ENCODE measurements at places on chromosomes 1 and 21.

DNA sequence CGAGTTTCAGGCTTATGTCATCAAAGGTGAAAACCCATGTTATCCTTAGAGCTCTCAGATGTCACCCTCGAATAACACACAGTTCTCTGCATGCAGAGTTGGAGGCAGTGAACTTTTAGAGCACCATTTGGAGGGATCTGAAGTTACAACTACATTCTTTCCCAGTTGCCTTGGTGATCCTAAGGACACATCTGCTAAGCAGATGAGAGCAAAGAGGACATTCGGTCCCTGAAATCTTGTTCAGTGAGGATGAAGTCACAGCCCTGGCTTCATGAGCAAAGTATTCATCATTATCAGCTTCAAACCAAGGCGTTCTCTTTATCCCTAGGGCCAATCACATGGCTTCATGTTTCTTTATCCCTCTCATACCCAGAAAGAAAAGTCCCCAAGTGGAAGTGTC is 23.1 kb upstream of the MCOLN2 start:
- no peak overlapping the region for H3K4me3 ChIP-seq
- no peaks in the 10 kb centered on the region for H3K4me1 ChIP-seq
- no peaks in the 10 kb centered on the region for H3K27me3 ChIP-seq
- no peak for DNase-seq
- no peak overlapping the region for H3K27ac ChIP-seq

GRCh38 chr1:67515324-67516080 is 85.3 kb upstream of the SERBP1 start:
- no peaks in the 10 kb centered on the region for H3K27me3 ChIP-seq
- H3K4me1 ChIP-seq: no peaks in the 10 kb centered on the region
- DNase-seq: no peak
- no peak overlapping the region for H3K27ac ChIP-seq
- H3K36me3 ChIP-seq: no peaks in the 10 kb centered on the region

GRCh38 chr1:212256369-212256768 is 28.8 kb upstream of the PPP2R5A start:
- H3K27ac ChIP-seq: no peak overlapping the region
- H3K27me3 ChIP-seq: no peaks in the 10 kb centered on the region
- no peak overlapping the region for H3K4me3 ChIP-seq
- no peaks in the 10 kb centered on the region for H3K36me3 ChIP-seq

GRCh38 chr1:48718116-48718630 is 58.5 kb downstream of the BEND5 start:
- no peaks in the 10 kb centered on the region for H3K4me1 ChIP-seq
- no peak for DNase-seq
- H3K27me3 ChIP-seq: no peaks in the 10 kb centered on the region
- no peak overlapping the region for H3K4me3 ChIP-seq
- H3K36me3 ChIP-seq: no peaks in the 10 kb centered on the region

DNA sequence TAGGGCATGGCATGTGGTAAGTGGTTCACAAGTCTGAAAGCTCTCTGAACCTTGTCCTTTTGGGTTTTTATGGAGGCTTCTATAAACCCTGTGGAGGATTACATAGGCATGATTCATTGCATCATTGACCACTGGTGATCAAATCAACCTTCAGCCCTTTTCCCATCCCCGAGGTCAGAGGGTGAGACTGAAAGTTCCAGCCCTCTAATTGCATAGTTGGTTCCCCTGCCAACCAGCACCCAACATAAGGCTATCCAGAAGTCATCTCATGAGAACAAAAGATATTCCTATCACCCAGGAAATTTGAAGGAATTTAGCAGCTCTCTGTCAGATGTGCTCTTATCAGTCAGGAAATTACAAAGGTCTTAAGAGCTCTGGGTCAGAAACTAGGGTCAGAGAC is 89.5 kb upstream of the ARTN start:
- H3K4me3 ChIP-seq: no peak overlapping the region
- no peak for DNase-seq
- H3K27ac ChIP-seq: no peak overlapping the region
- H3K36me3 ChIP-seq: peaks cover 2% of the 10 kb centered on the region

DNA sequence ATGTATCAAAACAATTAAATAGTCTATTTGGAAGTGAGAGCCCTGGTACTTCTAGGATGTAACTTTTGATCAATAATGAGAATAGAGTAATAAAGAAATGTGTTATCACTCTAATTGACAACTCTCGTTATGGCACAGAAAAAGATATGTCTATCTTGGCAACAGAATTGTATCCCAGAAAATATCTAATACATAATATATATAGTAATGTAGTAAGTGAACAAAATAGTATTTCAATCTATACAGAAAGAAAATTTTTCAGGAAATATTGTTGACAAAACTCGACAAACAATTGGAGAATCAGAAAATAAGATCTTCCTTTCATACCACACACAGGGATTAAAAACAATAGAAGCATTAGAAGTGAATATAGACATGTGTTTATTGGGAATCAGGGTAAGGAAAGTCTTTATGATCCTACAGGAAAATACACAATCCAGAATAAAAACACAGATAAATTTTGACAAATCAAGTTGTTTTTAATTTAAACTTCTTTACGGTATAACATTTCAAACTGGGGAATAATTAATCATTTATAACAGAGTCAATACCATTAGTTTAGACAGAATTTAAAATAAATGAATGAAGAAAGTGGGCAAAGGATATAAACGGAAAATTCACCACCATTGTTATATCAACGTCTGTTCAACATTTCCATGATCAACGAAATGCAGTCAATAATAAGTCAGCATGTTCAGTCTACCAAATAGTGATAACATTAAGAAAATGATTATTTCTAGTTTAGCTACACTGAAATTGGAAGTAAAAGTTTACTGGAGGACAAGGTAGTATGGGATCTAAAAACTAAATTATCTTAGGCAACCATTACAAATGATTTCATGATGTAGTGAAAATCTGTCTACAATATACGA is 1526.5 kb upstream of the TPTE start:
- H3K4me3 ChIP-seq: no peak overlapping the region
- DNase-seq: no peak
- no peak overlapping the region for H3K27ac ChIP-seq
- no peaks in the 10 kb centered on the region for H3K4me1 ChIP-seq
- no peaks in the 10 kb centered on the region for H3K36me3 ChIP-seq

- H3K27me3 ChIP-seq: no peaks in the 10 kb centered on the region
- H3K4me3 ChIP-seq: no peak overlapping the region
- DNase-seq: no peak
- H3K4me1 ChIP-seq: no peaks in the 10 kb centered on the region
- no peaks in the 10 kb centered on the region for H3K36me3 ChIP-seq
- no peak overlapping the region for H3K27ac ChIP-seq
Measured at GRCh38 chr1:196160066-196160795, 448.0 kb downstream of the KCNT2 start.
